Gastrocnemius medialis (tissue), 4 donors: ENCODE measurements at places on chromosomes 5 and 9. TPM values are rescaled to one million over a fixed set of nuclear protein-coding genes. Genes with fewer than 3 reads are reported as not detected.
A peak's percentile ranks its signal among the peaks of the same experiment; 100 is the strongest.

- DNase-seq = no peak
These were observed 95.3 kb downstream of the PTTG1 start for GRCh38 chr5:160516696-160517530.

DNA sequence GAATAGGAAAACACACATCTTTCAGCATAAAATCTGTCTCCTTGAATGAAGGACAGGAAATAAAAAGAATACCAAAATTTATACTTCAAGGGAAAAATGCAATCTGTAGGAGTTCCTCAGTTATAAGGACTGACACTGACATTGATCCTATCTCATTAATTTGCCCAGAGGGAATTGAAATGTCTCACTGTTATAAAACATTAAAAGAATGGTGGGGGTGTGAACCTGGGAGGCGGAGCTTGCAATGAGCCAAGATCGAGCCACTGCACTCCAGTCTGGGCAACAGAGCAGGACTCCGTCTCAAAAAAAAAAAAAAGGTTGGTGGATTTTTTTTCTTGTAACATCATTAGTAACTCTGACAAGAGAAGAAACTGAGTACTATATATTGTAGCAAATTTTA lies 60.8 kb downstream of the TTLL11 start:
- DNase-seq = no peak

GRCh38 chr5:134732819-134733218 lies 5.5 kb upstream of the CAMLG start:
- no peak for DNase-seq

Gene TMC1
- total RNA-seq = not detected

DNA sequence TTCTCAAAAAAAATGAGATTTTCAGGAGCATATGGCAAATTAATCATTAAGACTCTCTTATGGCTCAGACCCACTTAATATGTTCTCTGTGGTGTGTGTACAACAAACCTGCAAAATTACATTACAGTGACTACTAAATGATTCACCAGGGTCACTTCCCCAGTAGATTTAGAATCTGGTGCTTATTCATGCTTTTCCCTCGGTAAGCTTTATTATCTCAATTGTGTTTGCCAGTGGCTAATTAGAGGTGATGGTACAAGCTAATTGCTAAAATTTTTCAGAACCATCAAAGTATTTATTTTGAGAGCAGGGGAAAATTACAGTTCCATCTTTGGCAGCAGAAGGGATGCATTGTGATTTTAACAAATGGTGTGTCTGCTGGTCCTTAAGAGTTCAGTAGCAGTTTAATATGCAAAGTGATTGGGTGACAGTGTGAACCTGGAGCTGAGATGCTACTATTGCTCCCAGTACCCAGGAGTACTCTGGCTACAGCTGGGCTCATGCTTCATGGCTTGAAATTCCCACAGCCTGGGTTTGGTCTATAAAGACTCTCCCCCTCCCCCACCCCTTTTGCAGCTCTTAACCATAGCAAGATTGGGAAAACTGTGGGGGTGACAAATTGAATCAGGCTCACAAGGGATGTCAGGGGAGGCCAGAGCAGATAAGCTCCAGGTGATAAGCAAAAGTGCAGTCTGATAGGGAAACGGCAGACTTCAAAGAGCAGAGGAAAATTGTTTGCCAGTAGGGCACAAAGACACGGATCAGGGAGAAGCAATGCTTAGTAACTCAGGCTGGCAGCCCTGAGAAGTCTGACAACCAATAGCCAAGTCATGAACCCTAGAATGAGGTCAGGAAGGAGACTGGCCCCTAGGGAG lies 92.8 kb upstream of the RAD23B start:
- DNase-seq = no peak

Gene ARL10
- 1.5 TPM for total RNA-seq

Gene PCDH1
- total RNA-seq = 15.9 TPM

Gene CDH6
- total RNA-seq = 1.8 TPM

Gene PKD2L2
- total RNA-seq = not detected

DNA sequence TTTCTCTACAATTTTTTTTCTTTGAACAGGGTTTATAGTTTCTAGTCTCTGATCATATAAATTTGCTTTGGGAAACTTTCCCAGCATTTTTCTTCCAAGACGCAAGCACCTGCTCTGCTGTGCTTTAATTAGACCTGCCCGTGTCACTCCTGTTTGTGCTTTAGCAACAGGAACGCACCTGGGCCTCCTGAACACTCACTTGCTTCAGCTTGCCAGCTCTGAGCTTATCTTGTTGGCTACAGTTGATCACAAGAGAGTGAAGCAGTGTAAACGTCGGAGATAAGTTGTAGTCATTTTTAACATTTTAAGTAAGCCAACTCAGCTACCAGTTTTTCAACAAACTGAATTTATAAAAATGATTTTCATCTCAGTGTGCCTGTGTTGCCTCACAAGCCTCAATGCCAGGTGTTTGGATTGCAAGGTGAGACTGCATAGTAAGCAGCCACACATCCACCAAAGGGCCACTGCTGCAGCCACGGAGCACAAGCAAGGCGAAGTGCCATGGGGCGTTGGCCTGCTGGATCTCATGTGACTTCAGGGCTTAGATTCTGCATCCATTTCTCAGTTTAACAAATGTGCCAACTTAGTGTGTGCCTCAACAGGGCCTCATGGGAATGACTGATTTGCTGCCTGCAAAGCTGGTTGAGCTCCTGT lies 166.9 kb downstream of the TRIO start:
- no peak for DNase-seq

DNA sequence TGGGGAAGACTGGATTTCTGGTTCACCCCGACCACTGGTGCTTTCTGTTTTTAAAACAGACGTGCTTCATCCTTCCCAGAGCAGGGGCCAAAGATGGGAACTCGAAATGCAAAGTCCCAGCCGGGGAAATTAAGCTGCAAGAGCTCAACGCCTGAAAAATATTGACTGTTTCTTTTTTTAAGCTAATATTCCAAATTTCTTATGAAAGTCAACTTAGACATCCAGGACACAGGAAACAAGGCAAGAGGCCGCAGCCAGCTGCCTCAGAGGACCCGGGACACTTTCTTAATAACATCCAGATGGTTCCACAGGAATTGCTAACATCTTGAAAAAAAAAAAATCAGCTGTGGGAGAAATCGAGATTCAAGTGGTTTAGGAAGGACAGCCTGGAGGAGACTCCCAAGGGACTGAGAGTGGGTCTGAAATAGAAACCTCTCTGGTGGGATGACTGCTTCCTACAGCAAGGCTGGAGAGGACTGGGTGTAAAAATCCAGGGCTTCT lies 144.9 kb downstream of the FGF1 start:
- peak; percentile 66 for DNase-seq

- no peak for DNase-seq
These were observed 30.7 kb downstream of the GRIN3A start for GRCh38 chr9:101707721-101708120.

- DNase-seq = no peak
These were observed 148.0 kb downstream of the TARS1 start for GRCh38 chr5:33588654-33589372.

DNA sequence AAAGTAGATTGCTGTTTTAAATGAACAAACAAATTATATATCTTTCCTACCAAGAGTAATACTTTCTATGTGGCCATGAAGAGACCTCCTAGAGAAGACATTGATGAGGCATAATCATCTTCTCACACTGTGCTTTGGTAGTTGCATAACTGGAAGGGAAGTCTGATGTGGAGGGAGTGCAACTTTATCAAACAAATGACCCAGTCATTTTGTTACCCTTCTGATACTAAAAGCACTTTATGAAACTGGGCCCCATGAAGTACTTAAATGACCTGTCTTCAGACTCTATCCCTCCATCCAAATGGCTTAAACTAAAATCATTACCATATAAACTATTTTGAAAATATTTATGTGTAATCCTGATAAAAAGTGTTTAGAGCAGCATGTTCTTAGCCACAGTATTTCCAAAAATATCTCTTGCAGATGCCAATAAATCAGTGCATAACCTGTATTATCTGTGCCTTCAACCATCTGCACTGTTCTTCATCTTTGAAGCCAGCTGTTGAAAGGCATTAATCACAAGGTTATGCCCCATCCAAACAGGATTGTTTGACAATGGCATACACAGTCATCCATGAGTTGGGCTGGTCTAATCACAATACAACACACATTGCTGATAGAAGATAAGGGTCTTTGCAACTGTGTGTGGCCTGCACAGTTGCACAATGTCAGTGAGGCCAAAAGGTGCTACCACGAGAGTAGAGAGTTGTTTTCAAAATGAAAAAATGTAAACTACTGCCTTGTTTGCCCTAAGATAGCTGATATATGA lies 31.9 kb upstream of the MIER3 start:
- DNase-seq = no peak

GRCh38 chr9:101442318-101442717 lies 6.7 kb upstream of the ALDOB start:
- no peak for DNase-seq
